ENCODE measurements at places on chromosomes 13 and 19.

DNA sequence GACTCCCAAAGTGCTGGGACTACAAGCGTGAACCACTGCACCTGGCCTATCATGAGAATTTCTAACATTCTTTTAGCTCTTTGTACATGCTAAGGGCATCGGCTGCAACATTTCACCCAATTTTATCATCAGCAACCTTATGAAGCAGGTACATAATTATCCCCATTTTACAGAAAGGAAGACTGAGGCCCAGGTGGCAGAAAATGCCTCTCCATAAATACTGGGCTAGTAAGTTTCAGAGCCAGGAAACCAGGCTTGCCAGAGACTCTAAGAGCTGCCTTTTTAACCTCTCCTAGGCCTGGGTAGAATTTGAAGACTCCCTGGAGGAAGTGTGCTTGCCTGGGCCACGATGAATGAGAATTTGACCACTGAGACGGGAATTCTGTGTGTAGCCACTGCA, 2.2 kb downstream of the ERCC2 start:
- no peak for DNase-seq

- no peak for DNase-seq
Observed at GRCh38 chr19:8367327-8368001, 3.5 kb downstream of the ANGPTL4 start.

GRCh38 chr19:35216016-35216832, 12.3 kb downstream of the FAM187B start:
- DNase-seq: no peak

- DNase-seq: peak; percentile 85
Observed at GRCh38 chr19:40974633-40975037, 16.4 kb upstream of the CYP2B6 start.

DNA sequence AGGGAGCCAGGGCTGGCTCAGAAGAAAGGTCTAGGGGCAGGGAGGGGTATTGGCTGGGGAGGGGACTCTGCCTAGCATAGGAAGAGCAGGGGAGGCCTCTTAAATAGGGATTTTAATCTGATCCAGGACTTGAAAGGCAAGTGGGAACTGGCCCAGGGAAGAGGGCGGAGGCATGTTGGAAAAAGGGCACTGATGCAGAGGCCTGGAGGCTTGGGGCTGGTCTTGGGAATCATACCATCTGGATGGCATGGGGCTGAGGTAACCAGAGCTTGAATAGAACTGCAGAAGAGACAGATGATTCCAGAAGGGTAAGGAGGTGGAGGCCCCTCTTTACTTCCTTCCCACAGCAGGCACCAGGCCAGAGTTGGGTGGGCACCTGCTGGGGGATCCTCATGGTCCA, 29.1 kb downstream of the CERS4 start:
- DNase-seq: no peak

DNA sequence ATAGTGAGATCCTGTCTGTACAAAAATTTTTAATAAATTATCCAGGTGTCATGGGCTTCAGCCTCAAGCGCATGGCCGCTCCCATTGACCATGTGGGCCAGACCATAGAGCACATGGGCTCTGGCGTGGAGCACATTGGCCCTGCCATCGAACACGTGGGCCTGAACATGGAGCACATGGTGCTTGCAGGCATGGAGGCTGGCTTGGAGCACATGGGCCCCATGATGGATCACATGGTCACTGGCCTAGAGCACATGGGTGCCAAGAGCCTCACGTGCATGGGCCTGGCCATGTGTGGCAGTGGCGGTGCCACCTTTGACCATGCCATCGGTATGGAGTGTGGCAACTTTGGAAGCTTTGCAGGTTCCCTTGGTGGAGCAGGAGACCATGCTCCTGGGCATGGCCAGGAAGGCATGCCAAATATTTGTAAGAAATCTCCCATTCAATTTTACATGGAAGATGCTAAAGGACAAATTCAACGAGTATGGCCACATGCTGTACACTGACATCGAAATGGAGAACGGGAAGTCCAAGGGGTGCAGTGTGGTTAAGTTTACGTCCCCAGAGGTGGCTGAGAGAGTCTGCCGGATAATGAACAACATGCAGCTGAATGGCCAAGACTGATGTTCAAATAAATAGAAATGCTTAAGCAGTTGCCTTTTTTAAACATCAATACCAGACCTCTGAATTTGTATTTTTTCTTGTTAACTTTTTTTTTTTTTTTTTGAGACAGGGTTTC, 21.3 kb upstream of the SLC1A5 start:
- DNase-seq: no peak

GRCh38 chr13:95160112-95160906, 140.9 kb downstream of the ABCC4 start:
- no peak for DNase-seq

- DNase-seq: no peak
Observed at GRCh38 chr13:111577956-111578605, 257.6 kb downstream of the TEX29 start.

- peak; percentile 100 for DNase-seq
Observed at GRCh38 chr19:35931161-35931873, 4.9 kb upstream of the LRFN3 start.

- no peak for DNase-seq
Observed at GRCh38 chr19:7981199-7981598, 24.2 kb downstream of the ELAVL1 start.

DNA sequence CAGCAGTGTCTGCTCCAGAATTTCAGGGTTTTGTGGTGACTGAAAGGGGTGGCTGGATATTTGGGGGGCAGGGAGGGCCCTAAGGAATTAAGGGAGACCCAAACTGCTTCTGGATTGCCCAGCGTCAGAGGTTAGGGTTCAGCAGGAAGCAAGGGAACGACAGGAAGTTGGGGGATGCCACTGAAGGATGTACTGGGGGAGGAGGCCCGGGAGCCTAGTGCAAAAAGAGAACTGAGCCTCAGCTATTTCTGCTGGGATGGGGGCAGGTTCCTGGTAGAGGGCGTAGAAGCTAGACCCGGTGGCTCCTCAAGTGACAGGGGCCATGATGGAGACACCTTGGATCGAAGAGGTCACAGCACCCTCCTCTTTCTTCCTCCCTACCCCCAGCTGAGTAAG, 1.1 kb downstream of the CYP2S1 start:
- DNase-seq: no peak

- DNase-seq: no peak
Observed at GRCh38 chr19:23523863-23524262, 128.6 kb upstream of the ZNF91 start.

DNA sequence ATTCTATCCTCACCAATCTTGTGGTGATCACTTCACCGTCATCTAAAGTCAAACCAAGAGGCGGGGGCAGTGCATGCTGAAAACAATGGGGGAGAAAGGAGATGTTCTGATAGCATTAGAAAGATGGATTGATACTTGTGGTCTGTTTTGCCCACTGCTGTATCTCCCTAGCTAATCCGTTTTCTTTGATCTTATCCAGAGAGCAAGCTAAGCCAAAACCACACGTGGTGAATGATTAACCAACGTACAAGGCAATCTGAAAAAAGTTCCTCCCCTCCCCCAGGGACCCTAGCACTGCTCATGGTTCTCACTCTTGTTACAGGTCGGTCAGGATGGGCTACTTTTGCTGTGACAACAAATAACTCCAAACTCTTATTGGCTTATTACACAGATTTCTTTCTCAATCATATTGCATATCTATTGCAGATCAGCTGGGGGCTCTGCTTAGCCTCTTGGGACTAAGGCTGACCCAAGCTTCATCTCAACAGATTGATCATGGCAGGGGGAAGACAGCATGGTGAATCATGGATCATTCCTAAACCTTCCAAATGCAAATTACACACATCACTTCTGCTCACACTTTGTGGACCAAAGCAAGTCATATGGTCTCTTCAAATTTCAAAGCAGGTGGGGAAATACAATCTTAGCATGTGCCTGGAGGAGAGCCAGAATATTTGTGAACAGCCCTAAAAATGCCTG, 11.9 kb upstream of the C13orf42 start:
- DNase-seq: peak; percentile 20

- DNase-seq: no peak
Observed at GRCh38 chr13:66159511-66159910, 1070.6 kb downstream of the PCDH9 start.

GRCh38 chr19:11191273-11191755, 6.0 kb downstream of the KANK2 start:
- no peak for DNase-seq

GRCh38 chr19:35328851-35329285, at the start of gene CD22:
TSS of gene CD22 (plus strand) at chr19:35329187. CDS start at chr19:35332041, 2,854 bp downstream.
- no peak for DNase-seq
